Effector memory CD4-positive, alpha-beta T cell (primary cell): ENCODE measurements at places on chromosomes 16 and 17.

- no peak overlapping the region for H3K4me3 ChIP-seq
- H3K27ac ChIP-seq, result no peak overlapping the region
- H3K36me3 ChIP-seq, result no peaks in the 10 kb centered on the region
- H3K4me1 ChIP-seq, result no peaks in the 10 kb centered on the region
Measured at GRCh38 chr17:67290711-67291291, 45.8 kb upstream of the HELZ start.

GRCh38 chr16:17885659-17886207, 415.0 kb upstream of the XYLT1 start:
- DNase-seq, result no peak
- no peaks in the 10 kb centered on the region for H3K27me3 ChIP-seq
- no peaks in the 10 kb centered on the region for H3K4me1 ChIP-seq
- no peak overlapping the region for H3K27ac ChIP-seq
- H3K4me3 ChIP-seq, result no peak overlapping the region

DNA sequence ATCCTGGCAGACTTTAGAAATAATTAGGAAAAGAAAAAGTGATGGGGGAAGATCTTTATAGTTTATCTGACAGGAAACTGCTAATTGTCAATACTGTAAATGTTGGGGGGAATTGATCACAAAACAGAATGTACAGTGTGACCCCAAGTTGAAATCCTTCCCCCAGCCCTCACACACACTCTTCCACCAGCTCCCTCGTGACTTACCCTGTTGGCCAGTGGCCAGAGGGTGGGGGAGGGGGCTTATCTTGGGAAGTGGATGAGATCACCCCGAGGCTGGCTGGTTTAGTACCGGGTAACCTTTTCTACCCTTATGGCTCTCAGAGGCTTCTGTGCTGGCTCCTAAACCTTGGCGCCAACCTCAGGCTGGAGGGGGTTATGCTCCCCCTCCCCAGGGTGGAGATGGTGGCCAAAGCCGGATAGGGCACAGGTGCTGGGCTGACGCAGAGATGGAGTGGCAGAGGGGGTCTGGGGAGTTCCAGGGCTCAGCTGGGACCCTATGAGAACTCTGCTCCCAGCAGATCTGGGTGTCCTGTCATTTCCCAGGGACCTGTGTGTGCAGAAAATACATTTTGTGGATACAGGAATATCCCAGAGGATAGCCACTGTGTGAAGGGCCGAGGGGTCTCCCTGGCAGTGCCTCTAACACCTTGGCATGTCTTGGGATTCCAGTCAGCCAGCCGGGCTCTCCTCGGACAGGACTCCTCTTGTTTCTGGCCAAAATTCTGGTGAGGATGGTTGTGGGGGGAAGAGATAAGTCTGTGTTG, 18.6 kb downstream of the CDH16 start:
- H3K4me3 ChIP-seq, result no peak overlapping the region
- H3K36me3 ChIP-seq, result no peaks in the 10 kb centered on the region
- no peak overlapping the region for H3K27ac ChIP-seq
- H3K4me1 ChIP-seq, result no peaks in the 10 kb centered on the region
- no peaks in the 10 kb centered on the region for H3K27me3 ChIP-seq
- no peak for DNase-seq

DNA sequence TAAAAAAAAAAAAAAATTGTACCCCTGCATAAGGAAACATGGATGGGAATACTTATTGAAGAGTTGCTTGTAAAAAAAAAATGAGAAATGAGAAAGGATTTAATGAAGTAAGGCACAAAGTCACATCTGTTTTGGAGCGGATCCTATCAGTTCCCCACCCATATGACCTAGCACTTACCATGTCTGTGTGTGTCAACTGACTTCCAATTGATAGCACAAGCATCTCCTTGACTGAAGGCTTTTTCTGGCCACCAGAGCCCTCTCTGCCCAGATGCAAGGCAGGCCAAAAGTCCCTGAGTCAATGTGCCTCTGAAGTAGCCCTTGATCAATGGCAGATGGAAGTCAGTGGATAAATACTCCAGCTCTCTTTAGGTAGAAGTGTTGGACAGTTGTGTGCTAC, 13.4 kb upstream of the NLK start:
- no peak for DNase-seq
- no peaks in the 10 kb centered on the region for H3K27me3 ChIP-seq
- H3K4me1 ChIP-seq, result no peaks in the 10 kb centered on the region
- no peak overlapping the region for H3K4me3 ChIP-seq
- no peak overlapping the region for H3K27ac ChIP-seq

DNA sequence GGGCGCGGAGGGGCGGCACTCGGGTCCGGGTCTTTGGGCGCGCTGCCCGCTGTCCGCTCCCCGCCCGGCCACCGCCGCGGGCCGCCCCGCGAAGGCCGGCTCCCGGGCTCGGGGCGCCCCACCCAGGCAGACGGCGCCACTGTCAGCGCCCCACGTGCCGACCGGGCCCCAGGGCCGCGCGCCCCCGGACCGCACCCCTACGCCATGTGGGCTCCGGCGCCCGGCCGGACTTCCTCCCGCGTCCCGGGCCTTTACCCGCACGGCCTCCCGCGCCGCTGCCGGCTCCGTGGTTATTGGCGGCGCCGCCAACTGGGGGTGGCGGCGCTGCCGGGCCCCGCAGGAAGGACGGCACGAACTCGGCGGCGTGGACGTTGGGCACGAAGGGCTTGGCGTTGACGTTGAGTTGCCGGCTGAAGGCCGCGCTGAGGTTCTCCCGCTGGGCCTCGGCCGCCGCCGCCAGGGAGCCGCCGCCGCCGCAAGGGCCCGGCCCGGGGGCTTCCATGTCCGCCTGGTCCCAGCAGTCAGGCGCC, 577 bp downstream of the GSPT1 start:
- no peaks in the 10 kb centered on the region for H3K27me3 ChIP-seq
- DNase-seq, result peak; percentile 8
- no peaks in the 10 kb centered on the region for H3K36me3 ChIP-seq

DNA sequence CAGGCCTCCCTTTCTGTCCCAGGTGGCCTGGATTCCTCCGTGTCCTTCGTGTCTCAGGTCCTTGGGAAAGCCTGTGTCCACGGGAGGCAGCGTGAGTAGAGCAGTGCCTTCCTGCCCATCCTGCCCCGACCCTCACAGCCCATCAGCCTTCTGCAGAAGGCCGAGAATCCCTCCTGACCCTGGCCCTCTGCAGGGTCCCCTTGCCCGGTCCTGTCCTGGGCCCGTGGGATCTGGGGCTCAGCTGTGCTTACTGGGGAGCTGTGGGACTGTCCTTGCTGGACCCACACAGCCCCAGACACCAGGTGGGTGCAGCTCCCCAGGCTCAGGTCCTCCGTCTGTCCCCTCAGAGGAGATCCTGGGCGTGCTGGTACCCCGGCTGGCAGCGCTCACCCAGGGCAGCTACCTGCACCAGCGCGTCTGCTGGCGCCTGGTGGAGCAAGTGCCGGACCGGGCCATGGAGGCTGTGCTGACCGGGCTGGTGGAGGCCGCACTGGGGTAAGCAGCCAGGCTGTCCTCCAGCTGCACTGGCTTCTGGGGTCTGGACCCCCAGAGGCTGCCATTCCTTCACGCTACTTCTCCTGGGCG, 3.9 kb downstream of the TELO2 start:
- H3K4me1 ChIP-seq, result peaks cover 16% of the 10 kb centered on the region
- DNase-seq, result no peak
- peaks cover 51% of the 10 kb centered on the region for H3K36me3 ChIP-seq
- no peak overlapping the region for H3K27ac ChIP-seq

GRCh38 chr16:57501492-57501891, 15.2 kb upstream of the DOK4 start:
- no peak overlapping the region for H3K4me3 ChIP-seq
- no peaks in the 10 kb centered on the region for H3K27me3 ChIP-seq
- H3K27ac ChIP-seq, result no peak overlapping the region
- no peak for DNase-seq
- H3K36me3 ChIP-seq, result no peaks in the 10 kb centered on the region
- H3K4me1 ChIP-seq, result no peaks in the 10 kb centered on the region

DNA sequence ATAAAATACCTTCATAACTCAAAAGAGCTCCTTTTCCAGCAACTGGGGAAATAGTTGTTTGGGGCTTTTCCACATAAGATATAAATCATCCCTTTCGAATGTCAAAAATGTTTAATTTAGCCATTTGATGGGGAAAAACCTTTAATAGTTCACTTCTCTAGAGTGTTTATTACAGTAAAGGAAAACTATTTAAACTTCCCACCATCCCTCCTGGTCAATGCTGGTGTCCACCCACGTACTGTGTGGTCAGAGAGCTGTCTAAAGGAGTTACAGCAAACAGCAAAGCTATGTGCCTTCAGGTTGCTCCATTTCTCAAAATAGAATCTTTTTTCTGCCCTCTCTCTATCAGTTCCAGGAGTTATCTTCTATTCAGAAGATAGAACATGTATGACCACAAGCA, 33.5 kb downstream of the KANSL1 start:
- DNase-seq, result no peak
- H3K4me1 ChIP-seq, result peaks cover 60% of the 10 kb centered on the region
- H3K36me3 ChIP-seq, result no peaks in the 10 kb centered on the region
- H3K27me3 ChIP-seq, result no peaks in the 10 kb centered on the region
- no peak overlapping the region for H3K27ac ChIP-seq
